Vagina (tissue), 2 donors: ENCODE measurements at places on chromosomes 1 and 21. TPM values are rescaled to one million over a fixed set of nuclear protein-coding genes. Genes with fewer than 3 reads are reported as not detected.

Gene CD52
- total RNA-seq: 8.1 TPM

- no peaks in the 10 kb centered on the region for H3K36me3 ChIP-seq
- DNase-seq: no peak
- H3K27ac ChIP-seq: no peak overlapping the region
- H3K27me3 ChIP-seq: no peaks in the 10 kb centered on the region
- peaks cover 20% of the 10 kb centered on the region for H3K4me1 ChIP-seq
Observed at GRCh38 chr1:45328680-45329079, 2.0 kb downstream of the HPDL start.

GRCh38 chr1:240768979-240769378 is 157.0 kb upstream of the GREM2 start:
- no peak for DNase-seq
- no peaks in the 10 kb centered on the region for H3K4me1 ChIP-seq
- H3K4me3 ChIP-seq: no peak overlapping the region
- H3K36me3 ChIP-seq: no peaks in the 10 kb centered on the region
- no peak overlapping the region for H3K27ac ChIP-seq

- no peaks in the 10 kb centered on the region for H3K36me3 ChIP-seq
- no peak overlapping the region for H3K27ac ChIP-seq
- DNase-seq: no peak
- H3K27me3 ChIP-seq: no peaks in the 10 kb centered on the region
- H3K4me3 ChIP-seq: no peak overlapping the region
- no peaks in the 10 kb centered on the region for H3K4me1 ChIP-seq
Observed at GRCh38 chr21:28794371-28794851, 198.3 kb downstream of the LTN1 start.

DNA sequence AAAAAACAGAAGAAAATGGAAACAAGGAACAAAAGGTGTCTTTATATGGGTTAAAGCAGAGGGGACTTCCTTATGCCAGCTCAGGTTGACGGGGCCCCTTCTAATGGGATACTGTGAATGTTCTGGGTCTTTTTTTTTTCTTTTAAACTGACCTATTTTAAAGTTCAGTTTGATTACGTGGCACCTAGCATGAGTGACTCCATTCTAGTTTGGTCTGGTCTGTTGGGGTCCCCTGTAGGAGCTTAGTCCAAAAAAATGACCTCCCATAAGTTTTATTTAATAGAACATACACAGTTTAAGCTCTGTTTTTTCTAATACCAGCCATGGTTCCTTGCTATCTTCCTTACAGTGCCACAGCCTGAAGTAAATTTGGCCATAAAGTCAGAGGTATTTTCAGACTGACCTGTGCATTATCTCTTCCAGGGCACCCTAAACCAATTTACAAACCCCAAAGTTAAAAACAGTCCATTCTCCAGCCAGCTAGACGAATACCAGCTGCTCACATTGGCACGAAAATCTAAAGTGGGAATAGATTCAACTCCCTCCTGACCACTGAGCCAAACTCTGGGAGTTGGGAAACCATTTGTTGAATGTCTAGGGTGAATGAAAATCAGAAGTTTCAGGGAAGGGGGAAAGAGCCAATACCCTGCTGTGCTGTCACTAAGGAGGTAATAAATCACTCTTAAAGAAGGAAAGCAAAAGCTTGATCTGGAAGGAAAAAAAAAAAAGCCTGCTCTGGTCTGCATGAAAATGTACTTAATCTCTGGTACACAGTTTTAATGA is 42.4 kb downstream of the AKNAD1 start:
- H3K27ac ChIP-seq: peak overlapping the region; percentile 78
- DNase-seq: no peak
- H3K4me1 ChIP-seq: peaks cover 48% of the 10 kb centered on the region
- no peaks in the 10 kb centered on the region for H3K36me3 ChIP-seq

- no peak overlapping the region for H3K27ac ChIP-seq
- H3K36me3 ChIP-seq: no peaks in the 10 kb centered on the region
- no peaks in the 10 kb centered on the region for H3K4me1 ChIP-seq
Observed at GRCh38 chr1:55844322-55844721, 629.2 kb upstream of the USP24 start.

GRCh38 chr1:222547944-222548671 is at the start of gene HHIPL2:
TSS of gene HHIPL2 (minus strand) at chr1:222548104. CDS start at chr1:222548044, 60 bp downstream.
- no peak for DNase-seq
- H3K36me3 ChIP-seq: no peaks in the 10 kb centered on the region
- H3K27ac ChIP-seq: peak within 1 kb of the TSS; percentile 50
- H3K27me3 ChIP-seq: no peaks in the 10 kb centered on the region

DNA sequence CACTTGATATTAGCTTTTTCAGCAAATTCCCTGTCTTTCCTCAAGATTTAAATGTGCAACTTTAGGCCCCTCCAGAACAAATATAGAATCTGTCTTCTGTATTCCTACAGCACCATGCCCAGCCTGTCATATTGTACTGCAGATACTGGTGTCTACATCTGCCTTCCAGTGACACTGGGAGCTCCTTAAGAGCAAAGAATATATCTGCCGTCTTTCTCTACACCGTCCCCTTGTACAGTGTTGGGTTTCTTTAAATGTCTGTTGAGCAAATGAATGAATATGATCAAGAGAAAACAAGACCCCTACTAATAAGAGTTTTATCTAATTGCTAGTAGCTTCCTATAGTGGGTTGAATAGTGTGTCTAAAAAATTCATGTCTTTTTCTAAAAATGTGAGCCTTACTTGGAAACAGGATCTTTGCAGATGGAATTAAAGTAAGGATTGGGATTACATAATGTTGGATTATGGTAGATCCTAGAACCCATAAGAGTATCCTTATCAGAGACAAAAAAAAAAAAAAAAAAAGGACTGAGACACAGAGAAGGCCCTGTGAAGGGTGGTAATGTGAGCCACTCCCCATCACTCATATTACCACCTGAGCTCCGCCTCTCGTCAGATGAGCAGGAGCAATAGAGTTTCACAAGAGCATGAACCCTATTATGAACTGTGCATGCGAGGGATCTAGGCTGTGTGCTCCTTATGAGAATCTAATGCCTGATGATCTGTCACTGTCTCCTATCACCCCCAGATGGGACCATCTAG is 128.6 kb downstream of the FAF1 start:
- no peaks in the 10 kb centered on the region for H3K27me3 ChIP-seq
- no peak for DNase-seq
- H3K4me3 ChIP-seq: no peak overlapping the region
- H3K4me1 ChIP-seq: peaks cover 19% of the 10 kb centered on the region
- H3K36me3 ChIP-seq: no peaks in the 10 kb centered on the region

DNA sequence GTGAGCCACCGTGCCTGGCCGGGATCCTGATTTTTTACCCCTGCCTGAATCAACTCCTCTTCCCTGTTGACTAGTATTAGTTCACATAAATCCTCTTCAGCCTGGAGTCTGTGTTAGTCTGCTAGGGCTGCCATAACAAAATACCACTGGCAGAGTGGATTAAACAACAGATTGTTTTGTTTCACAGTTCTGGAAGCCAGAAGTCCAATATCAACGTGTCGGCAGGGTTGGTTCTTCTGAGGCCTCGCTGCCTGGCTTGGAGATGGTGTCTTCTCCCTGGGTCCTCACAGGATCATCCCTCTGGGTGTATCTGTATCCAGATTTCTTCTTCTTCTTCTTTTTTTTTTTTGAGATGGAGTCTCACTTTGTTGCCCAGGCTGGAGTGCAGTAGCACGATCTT is 18.2 kb downstream of the DOP1B start:
- no peak overlapping the region for H3K27ac ChIP-seq
- H3K4me3 ChIP-seq: no peak overlapping the region
- no peaks in the 10 kb centered on the region for H3K36me3 ChIP-seq
- no peak for DNase-seq
- no peaks in the 10 kb centered on the region for H3K4me1 ChIP-seq

Gene SEMA4A
- total RNA-seq: 18.7 TPM

Gene KLF17
- 0.25 TPM for total RNA-seq

Gene LCE3A
- total RNA-seq: not detected

Gene SLC45A3
- total RNA-seq: 0.25 TPM

DNA sequence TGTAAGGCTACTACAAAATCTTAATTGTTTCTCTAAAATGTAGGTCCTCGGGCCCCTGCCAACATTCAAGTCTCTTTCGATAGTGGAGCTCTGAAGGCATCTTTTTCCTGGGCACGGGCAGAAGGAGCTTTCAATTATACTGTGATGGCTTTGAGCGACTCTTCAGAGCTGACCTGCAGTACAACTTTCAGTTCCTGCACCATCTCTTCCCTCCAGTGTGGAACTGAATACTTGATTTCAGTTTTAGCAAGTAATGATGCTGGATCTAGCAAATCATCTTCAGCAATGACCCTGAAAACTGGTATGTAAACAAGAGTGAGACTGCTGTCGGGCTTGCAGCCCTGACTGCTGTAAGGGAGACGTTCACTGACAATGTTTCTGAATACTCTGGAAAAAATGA is 9.6 kb downstream of the FNDC7 start:
- H3K27me3 ChIP-seq: no peaks in the 10 kb centered on the region
- H3K27ac ChIP-seq: no peak overlapping the region
- no peaks in the 10 kb centered on the region for H3K4me1 ChIP-seq
- no peaks in the 10 kb centered on the region for H3K36me3 ChIP-seq
- DNase-seq: no peak
- no peak overlapping the region for H3K4me3 ChIP-seq
